ENCODE measurements at places on chromosomes 5 and 9.

- DNase-seq: no peak
Observed at GRCh38 chr9:70046274-70047070, 2.8 kb downstream of the MAMDC2 start.

GRCh38 chr5:123012321-123012720 lies 24.2 kb downstream of the PPIC start:
- DNase-seq: no peak

DNA sequence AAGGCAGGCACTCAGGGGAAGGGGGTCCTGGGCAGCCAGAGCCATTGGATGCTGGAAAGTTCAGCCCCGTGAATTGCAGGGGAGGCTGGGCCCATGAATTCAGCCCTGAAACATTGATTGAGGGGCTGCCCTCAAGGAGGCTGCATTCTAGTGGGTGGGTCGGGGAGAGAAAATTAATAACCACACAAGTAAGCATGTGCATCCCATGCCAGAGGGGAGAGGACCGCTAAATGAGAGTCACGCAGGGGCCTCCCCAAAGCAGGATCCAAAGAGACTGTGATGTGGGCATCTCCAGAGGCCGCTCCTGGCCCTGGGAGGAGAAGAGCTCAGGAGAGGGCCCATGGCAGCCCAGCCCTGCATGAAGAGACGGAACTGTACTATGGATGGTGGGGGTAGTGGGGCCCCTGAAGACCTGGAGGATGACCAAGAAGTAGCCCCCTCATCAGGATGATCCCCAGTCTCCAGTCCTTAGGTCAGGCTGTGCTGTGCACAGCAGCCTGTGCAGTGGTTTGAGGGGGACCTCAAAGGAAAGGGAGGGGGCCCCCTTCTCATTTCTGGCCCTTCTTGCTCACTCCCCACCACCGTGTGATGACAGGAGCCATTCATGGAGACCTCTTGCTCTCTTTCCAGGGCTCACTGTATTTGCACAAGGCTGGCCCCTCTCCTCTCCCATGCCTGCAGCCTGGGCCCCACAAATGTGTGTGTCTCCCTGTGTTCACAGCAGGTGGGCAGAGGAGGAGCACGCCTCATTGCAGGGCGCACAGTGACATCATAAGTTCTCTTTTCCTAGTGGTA lies 233.6 kb upstream of the IRX1 start:
- no peak for DNase-seq

DNA sequence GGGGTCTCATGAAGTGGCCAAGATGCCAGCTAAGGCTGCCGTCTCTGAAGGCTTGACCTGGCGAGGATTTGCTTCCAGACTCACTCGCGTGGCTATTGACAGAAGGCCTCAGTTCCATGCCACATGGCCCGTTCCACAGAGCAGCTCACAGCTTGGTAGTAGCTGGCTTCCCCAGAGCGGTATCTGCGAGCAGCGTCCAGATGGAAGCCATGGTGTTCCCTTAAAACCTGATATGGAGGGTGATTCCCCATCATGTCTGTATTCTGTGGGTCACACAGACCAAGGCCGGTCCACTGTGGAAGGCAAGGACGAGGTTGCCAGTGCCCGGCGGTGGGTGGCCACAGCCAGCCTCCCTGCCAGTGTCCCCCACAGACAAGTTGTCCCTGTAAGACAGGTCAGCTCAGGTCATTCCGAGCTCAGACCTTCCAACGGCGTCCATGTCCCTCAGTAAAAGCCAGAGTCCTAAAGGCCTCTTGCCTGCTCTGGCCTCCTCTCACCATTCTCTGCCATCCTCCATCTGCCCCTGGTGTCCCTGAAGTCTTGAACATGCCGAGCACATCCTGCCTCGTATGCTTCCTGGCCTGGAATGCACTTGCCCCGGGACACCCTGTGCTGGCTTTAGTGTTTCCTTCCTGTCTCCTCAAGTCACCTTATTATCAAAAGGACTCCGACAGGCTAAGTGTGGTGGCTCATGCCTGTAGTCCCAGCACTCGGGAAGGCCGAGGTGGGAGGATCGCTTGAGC lies 61.3 kb upstream of the LRRTM2 start:
- no peak for DNase-seq

GRCh38 chr5:133347039-133347438 lies 265.3 kb downstream of the FSTL4 start:
- DNase-seq: no peak

GRCh38 chr9:8011974-8012373 lies 212.4 kb upstream of the DMAC1 start:
- DNase-seq: no peak

- no peak for DNase-seq
Observed at GRCh38 chr9:124239249-124240073, 18.3 kb upstream of the NEK6 start.

GRCh38 chr5:31916327-31916726 lies 257.8 kb downstream of the GOLPH3 start:
- no peak for DNase-seq

- no peak for DNase-seq
Observed at GRCh38 chr5:14893381-14893780, 21.8 kb upstream of the ANKH start.

DNA sequence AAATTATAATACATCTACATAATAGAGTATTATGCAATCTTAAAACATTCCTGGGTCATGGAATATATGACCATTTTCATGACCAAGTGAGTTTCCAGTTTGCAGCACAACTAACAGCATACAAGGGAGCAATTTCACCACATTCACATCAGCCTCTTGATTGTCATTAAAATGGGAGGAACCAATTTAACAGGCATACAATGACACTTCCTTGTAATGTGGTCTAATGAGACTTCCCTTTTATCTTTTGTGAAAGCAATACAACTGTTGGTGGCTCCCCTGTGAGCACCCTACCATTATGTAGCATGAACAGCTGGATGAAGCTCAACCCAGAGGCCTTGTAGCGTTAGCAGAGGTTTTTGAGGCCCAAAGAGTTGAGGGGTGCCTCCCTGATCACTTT lies 13.6 kb upstream of the TMOD1 start:
- DNase-seq: no peak

All from AG09309 (cell line).